Stimulated activated CD8-positive, alpha-beta memory T cell treated with anti-CD3 and anti-CD28 coated beads, Interleukin-15, amount 100 ng/mL, for 4 hours (primary cell): ENCODE measurements at places on chromosomes 5 and 9.

GRCh38 chr5:78747705-78748359 lies 99.3 kb upstream of the LHFPL2 start:
- no peak for DNase-seq

- DNase-seq: no peak
Measured at GRCh38 chr5:4058899-4059298, 463.3 kb downstream of the IRX1 start.

- no peak for DNase-seq
Measured at GRCh38 chr9:110334871-110335270, 2.8 kb downstream of the TXNDC8 start.

- no peak for DNase-seq
Measured at GRCh38 chr5:169474226-169474625, 109.3 kb upstream of the SPDL1 start.

GRCh38 chr5:174790906-174791305 lies 66.5 kb downstream of the MSX2 start:
- DNase-seq: no peak

- no peak for DNase-seq
Measured at GRCh38 chr9:33227741-33228140, 12.2 kb upstream of the SPINK4 start.

DNA sequence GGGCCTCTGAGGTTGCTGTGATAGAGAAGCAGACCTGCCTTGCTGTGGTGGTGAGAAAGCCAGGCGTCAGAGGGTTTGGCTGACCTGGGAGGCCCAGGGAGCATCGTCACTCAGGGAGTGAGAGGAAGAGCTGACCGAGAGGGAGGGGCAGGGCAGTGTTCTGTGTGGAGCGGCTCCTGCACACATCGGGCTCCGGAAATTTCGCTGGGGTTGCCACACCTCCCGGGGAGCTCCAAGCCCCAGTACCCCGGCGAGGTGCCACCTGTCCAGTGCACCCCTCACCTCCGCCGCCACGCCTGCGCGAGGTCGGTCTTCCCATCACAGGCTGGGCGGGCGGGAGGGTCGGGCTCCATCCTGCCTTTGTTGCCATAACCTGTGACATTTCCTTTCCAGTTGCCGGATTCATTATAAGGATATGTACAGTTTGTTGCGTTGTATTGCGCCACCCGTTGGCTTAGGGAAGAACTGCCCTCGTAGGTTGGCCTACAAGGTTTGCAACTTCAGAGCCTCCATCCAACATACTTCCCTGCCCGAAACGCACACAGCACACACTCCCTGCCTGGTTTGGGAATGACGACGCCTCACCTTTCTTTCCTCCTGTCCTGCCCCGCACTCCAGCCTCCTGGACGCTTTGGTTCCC lies 223.2 kb downstream of the CACNA1B start:
- DNase-seq: no peak

DNA sequence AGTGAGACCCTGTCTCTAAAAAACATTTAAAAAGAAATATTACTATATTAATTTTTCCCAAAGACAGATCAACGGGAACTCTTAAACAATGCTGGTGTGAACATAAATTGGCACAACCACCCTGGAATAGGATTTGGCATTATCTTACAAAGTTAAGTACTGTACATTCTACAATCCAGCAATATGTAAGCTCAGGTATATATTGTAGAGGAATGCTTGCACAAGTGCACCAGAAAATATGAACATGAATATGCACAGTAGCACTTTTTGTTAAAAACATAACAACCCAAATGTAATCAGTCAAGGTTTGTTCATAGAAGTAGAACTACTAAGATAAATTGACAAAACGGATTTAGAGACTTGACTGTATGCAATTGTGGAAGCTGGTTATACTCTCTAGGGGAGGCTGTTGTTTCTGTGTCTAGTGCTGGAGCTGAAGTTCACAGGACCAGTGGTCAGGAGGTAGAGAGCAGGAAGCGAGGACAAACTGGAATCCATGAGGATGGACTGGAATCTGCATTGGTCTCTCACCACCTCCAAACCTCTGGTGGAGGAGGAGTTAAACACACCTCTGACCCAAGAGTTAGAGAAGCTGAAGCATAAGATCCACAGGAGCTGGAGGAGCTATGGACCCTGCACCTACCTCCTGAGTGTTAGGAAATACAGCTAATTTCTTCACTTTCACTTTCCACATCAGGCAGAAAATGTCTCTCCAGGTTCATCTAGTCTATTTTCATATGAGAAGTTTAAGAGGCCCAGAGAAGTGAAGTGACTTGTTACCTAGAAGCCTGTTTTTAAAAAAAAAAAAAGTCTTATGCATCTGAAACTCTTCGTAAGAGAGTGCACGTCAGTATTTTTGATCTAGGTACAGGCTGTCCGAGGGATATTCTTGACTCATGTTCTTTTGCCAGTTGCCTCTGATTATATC lies 20.3 kb upstream of the RIC1 start:
- DNase-seq: no peak

- DNase-seq: no peak
Measured at GRCh38 chr5:43061352-43062075, 21.4 kb upstream of the ANXA2R start.

DNA sequence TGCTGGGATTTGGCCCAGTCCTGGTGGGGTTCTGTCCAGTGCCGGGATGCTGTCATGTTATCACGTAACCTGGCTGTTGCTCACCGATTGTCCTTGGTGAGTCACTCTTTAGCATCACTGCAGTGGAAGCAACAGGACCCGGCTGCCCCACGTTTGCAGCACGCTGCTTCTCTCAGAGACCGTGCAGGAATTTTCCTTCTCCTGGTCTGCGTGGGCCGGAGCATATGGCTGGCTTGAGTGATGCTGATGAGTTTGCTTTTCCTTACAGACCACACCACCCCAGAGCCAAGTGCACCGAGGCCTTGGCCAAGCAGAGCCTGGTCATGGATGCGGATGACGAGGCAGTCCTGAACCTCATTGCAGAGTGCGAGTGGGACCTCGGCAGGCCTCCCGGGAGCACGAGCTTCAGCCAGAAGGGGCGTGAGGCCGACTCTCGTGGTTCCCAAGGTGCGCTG lies 21.4 kb downstream of the CEP72 start:
- DNase-seq: no peak

DNA sequence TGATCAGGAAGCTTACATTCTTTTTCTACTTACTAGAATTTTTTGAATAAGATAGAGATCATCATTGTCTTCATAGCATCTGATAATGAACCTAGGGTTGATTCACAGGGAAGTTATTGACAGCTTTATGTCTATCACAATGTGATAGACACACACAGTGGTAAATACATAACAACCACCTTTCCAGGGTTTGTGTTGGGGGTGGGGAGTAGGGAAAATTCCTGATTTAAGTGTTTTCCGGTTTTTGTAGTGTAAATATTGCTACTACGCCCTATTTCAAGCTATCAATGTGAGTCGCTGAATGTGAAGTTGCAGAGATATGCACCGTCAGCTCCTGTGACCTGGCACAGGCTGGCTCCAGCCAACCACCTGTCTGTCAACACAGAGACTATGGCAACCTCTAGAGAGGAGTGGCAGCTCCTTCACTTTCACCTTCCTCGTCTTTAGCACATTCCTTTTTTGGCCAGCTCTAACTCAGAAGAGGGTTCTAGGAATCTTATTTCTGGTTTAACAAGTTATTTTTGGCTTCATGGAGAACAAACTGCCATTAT lies 224.9 kb downstream of the MAT2B start:
- no peak for DNase-seq

DNA sequence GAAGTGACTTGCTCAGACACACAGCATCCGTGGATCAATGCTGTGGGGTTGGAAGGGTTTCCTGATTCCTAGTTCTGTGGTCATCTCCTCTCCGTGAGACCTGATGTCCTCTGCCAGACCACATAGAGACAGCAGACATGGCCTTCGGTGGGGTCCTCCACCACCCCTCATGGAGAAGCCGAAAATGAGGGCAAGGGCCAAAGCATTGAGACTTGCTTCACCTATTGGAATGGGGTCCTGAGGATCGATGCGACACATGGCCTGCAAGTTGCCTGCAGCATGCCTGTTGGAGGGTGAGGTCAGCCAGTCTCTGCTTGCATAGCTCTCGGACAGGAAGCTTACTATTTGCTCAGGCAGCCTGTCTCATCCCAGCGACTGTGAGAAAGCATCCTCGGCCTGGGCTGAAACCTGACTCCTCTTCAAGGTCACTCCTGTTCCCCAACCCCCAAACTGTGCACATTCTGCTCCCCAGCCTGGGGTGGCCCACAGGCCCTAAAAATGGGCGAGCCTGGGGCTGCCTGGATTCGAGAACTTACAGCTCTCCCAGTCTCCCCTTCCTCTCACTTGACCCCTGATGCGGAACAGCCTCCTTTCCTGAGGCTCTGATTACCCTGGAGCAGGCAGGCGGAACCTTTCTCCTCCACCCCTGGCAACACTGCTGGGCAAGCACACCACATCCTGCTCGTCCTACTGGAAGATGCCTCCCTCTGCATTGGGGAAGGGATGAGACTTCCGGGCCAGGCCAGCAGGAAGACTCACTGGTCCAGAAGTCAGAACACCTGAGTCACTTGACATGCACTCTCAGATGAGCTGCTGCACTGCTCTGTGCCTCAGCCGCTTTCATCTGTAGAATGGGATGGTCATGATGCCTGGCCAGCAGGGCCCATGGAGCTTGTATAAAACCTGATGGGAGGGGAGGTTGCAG lies 186.9 kb downstream of the RGS3 start:
- no peak for DNase-seq

GRCh38 chr5:127098241-127098640 lies 24.9 kb upstream of the C5orf63 start:
- DNase-seq: no peak

DNA sequence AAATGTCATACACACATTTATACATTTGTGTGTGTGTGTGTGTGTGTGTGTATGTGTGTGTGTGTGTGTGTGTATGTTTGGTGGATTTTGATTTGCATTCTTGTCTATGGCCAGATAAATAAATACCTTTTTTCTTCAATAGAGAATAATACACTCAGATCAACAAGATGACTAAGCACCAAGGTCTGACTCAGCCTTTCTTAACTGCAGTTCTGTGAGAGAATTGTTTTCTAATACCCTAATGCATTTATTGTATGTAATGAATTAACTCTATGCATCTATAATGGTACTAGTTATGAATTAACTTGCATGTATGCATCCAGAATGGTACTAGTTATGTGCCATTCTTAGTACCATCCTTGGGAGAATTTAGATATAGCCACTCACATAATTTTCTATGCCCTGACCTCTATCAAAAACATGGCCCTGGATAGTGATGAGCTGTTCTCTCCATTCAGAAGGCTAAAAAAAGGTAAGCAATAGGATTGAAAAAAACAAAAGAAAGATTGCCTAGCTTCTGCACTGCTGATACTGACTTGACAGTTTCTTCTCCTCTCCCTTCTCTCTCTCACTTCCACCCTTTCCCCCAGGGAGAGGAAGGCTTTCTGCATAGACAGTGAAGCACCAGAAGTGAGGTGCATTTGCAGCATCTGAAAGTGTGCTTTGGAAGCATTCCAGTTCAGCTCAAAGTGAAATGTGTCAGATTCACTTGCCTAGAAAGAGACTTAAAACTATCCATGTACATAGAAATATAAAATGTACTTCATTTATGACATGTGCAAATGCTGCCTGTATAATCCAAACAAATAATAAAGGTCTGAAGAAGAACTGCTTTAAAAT lies 55.1 kb upstream of the CCDC112 start:
- no peak for DNase-seq

- no peak for DNase-seq
Measured at GRCh38 chr5:30690931-30691330, 502.6 kb upstream of the CDH6 start.

GRCh38 chr9:102483651-102484050 lies 511.5 kb upstream of the CYLC2 start:
- DNase-seq: no peak

DNA sequence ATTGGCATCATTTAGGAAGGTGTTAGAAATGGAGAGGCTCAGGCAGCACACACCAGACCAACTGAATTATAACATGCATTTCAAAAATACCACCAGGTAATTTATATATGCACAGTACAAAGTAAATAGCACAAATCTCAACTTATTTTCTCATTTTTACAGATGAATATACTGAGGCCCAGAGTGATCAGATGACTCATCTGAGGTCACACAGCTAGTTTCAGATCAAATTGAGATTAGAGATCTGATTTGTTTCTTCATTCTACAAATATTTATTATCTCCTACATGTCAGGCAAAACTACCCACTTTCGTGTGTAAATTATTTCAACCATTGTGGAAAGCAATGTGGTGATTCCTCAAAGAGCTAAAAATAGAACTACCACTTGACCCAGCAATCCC lies 507.1 kb downstream of the TLE4 start:
- DNase-seq: no peak

- DNase-seq: no peak
Measured at GRCh38 chr9:36550135-36550534, 22.6 kb upstream of the MELK start.

- DNase-seq: no peak
Measured at GRCh38 chr5:61534481-61535267, 202.6 kb downstream of the ZSWIM6 start.

- no peak for DNase-seq
Measured at GRCh38 chr9:133187561-133188005, 21.5 kb downstream of the OBP2B start.
